Naive thymus-derived CD4-positive, alpha-beta T cell (primary cell): ENCODE measurements at places on chromosomes 1 and 21.
A peak's percentile ranks its signal among the peaks of the same experiment; 100 is the strongest.

DNA sequence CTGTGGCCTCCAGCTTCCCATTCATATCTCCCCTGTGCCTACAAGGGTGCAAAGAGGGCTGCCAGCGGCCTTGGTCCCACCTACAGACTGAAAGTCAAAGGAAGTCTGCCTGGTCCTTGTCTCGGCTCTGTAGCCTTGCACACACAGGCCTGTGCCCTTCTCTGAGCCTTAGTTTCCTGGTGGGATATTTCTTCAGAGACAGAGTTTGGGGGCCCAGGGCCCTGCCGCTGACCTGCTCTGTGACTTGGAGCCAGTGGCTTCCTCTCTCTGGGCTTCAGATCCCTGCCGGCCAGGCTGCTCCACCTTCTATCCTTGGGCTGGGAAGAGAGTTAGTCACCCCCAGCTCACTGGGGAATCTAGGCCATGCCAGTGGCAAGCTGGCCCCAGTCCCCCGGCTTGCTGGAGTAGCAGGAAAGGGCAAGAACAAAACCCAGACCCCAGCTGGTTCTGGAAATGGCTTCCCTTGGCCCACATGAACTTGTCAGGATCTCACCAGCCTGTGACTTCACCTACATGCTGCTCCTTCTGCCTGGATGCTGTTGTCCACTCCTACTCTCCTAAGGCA lies 1.0 kb upstream of the TMEM61 start:
- H3K27me3 ChIP-seq, result peaks cover 5% of the 10 kb centered on the region
- DNase-seq, result no peak
- no peaks in the 10 kb centered on the region for H3K4me1 ChIP-seq

DNA sequence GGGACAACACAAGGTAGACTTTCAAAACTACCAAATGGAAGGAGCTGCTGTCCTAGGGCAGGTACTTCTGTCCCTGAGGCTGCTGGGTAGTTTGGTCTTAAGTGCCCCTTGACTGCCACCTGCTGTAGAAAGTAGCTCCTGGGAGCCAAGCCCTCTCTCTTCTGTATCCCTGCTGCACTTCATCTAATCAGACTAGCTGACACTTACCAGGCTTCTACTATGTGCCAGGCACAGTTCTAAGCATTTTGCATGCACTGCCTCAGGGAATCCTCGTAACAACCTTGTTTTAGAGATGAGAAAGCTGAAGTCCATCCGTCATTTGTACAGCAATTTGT lies 15.9 kb upstream of the SRSF4 start:
- peaks cover 56% of the 10 kb centered on the region for H3K36me3 ChIP-seq
- H3K4me3 ChIP-seq, result no peak overlapping the region
- no peaks in the 10 kb centered on the region for H3K4me1 ChIP-seq
- DNase-seq, result peak; percentile 22
- no peak overlapping the region for H3K27ac ChIP-seq
- no peaks in the 10 kb centered on the region for H3K27me3 ChIP-seq

DNA sequence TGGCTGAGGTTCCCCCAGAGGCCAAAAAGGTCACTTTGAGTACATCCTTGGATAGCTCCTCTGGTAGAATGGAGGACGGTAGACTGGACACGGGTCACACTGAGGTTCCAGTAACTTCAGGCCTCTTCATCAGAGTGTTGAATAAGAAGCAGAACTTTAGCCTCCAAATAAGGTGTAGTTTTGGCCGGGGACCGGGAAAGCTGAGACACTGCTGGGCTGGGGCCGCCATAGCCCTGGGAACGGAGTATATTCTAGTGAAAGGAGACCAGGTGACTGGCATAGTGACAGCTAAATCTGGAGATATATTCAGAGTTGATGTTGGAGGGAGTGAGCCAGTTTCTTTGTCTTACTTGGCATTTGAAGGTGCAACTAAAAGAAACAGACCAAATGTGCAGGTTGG lies 84.1 kb downstream of the EVA1C start:
- no peak overlapping the region for H3K4me3 ChIP-seq
- H3K27ac ChIP-seq, result no peak overlapping the region
- no peaks in the 10 kb centered on the region for H3K27me3 ChIP-seq
- DNase-seq, result no peak

- H3K4me3 ChIP-seq, result no peak overlapping the region
- no peak for DNase-seq
- no peak overlapping the region for H3K27ac ChIP-seq
- H3K36me3 ChIP-seq, result no peaks in the 10 kb centered on the region
- no peaks in the 10 kb centered on the region for H3K4me1 ChIP-seq
Measured at GRCh38 chr1:222880587-222880986, 65.7 kb downstream of the DISP1 start.

- DNase-seq, result no peak
- no peaks in the 10 kb centered on the region for H3K36me3 ChIP-seq
- no peak overlapping the region for H3K4me3 ChIP-seq
- no peaks in the 10 kb centered on the region for H3K27me3 ChIP-seq
- H3K27ac ChIP-seq, result no peak overlapping the region
- no peaks in the 10 kb centered on the region for H3K4me1 ChIP-seq
Measured at GRCh38 chr1:151708891-151709290, 7.7 kb downstream of the CELF3 start.

DNA sequence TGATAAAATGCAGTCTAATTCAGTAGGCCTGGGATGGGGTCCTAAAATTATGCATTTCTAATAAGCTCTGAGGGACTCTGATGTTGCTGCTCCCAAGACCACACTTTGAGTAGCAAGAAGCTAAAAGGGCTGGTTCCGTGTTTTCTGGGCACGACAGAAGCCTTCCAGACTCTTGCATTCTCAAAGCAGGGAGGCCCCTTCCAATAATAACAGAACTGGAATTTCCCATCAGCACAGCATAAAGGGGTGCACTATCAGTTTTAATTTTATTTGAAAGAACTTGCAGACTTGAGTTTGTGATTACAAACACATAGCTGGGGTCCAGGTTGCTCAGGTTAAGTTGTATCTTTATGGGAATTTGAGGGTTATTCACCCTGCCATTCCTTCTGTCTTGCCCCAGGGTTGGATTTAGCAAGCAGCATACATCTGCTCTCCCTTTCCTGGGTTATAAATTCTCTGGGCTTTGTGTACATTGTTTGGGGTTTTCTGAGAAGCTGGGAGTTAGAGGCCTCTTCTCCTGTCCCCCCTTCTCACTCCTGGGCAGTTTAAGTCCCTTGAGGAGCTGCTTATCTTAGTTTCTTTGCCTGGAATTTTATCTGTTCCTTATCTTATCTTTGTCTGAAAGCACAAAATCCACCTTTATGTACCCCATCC lies 94.2 kb upstream of the SLC2A1 start:
- no peak for DNase-seq
- H3K27me3 ChIP-seq, result no peaks in the 10 kb centered on the region
- H3K4me1 ChIP-seq, result no peaks in the 10 kb centered on the region
- no peaks in the 10 kb centered on the region for H3K36me3 ChIP-seq
- H3K27ac ChIP-seq, result no peak overlapping the region

- no peak overlapping the region for H3K27ac ChIP-seq
- no peaks in the 10 kb centered on the region for H3K36me3 ChIP-seq
- H3K4me1 ChIP-seq, result peaks cover 4% of the 10 kb centered on the region
- H3K27me3 ChIP-seq, result no peaks in the 10 kb centered on the region
Measured at GRCh38 chr21:42533306-42533962, 19.8 kb downstream of the SLC37A1 start.

DNA sequence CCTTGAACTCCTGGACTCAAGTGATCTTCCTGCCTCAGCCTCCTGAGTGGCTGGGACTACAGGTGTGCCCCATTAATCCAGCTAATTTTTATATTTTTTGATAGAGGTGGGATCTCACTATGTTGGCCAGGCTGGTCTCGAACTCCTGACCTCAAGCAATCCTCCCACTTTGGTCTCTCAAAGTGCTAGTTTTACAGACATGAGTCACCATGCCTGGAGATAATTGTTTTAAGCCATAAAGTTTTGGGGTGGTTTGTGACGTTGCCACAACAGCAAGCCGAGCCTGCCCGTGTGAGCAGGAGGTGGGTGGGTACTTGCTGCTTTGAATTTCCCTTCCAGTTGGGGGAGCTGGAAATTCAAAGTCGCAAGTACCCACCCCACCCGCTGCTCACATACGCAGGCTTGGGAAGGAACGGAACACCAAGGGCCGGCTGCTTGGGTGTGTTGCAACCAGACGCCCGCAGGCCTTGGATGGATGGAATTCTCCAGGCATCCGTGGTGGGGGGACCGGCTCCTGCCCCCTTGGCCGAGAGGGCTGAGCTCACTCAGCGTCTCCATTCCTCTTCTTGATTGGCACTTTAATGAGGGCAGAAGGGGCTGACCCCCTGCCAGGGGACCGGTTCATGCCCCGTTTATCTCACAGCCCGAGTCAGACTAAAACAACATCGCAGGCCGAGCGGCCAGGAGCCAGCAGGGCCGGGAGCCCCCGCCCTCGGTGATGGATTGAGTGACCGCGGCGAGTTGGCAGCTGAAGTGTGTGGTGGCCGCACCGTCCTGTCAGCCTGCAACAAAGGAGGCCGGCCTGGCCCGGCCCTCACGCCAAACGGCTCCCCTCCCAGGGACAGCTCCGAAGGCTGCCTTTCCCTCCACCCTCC lies 78.1 kb downstream of the DHRS3 start:
- no peak for DNase-seq
- no peaks in the 10 kb centered on the region for H3K4me1 ChIP-seq
- H3K27ac ChIP-seq, result no peak overlapping the region
- no peaks in the 10 kb centered on the region for H3K27me3 ChIP-seq
- H3K4me3 ChIP-seq, result no peak overlapping the region

GRCh38 chr1:145884675-145885074 lies 991 bp downstream of the ANKRD35 start:
- H3K4me1 ChIP-seq, result peaks cover 5% of the 10 kb centered on the region
- H3K36me3 ChIP-seq, result no peaks in the 10 kb centered on the region
- H3K27ac ChIP-seq, result no peak overlapping the region
- H3K4me3 ChIP-seq, result no peak overlapping the region

- no peaks in the 10 kb centered on the region for H3K36me3 ChIP-seq
- H3K4me1 ChIP-seq, result peaks cover 10% of the 10 kb centered on the region
- H3K4me3 ChIP-seq, result no peak overlapping the region
- H3K27ac ChIP-seq, result no peak overlapping the region
- H3K27me3 ChIP-seq, result no peaks in the 10 kb centered on the region
- no peak for DNase-seq
Measured at GRCh38 chr1:172905452-172905851, 145.3 kb downstream of the TNFSF18 start.

GRCh38 chr1:182330303-182330702 lies 61.3 kb downstream of the GLUL start:
- no peaks in the 10 kb centered on the region for H3K36me3 ChIP-seq
- H3K27ac ChIP-seq, result no peak overlapping the region
- H3K4me1 ChIP-seq, result no peaks in the 10 kb centered on the region
- no peak overlapping the region for H3K4me3 ChIP-seq
- H3K27me3 ChIP-seq, result no peaks in the 10 kb centered on the region

DNA sequence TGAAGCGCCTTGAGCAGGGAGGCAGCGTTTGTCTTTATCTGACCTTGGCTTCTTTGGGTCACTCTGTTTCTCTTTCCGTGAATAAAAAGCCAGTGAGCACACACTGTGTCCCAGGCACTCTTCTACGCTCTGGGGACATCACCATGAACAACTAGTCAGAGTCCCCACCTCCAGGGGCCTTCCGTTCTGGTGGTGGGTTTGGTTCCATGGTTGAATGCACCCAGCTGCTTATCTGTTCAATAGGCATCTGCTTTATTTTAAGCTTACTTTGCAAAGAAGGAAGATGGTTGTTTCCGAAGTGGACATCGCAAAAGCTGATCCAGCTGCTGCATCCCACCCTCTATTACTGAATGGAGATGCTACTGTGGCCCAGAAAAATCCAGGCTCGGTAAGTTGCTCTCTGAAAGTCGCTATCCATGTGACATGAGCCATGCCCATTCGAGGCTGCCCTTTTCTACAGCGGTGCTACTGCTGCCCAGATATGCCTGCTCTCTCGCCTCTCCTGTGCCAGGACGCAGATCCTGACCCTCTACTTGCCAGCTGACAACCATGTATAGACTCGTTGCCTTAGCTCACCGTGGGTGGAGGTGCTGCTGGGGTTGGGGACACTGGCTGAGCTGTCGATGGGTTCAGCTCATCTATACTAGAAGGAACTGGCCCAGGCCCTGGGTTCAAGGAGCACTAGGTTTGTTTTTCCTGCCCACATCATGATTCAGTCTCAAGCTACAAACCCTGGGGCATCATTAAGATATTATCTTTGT lies 5.9 kb downstream of the MX1 start:
- H3K27me3 ChIP-seq, result no peaks in the 10 kb centered on the region
- H3K36me3 ChIP-seq, result peaks cover 30% of the 10 kb centered on the region
- H3K4me3 ChIP-seq, result no peak overlapping the region
- H3K4me1 ChIP-seq, result no peaks in the 10 kb centered on the region
- no peak for DNase-seq

DNA sequence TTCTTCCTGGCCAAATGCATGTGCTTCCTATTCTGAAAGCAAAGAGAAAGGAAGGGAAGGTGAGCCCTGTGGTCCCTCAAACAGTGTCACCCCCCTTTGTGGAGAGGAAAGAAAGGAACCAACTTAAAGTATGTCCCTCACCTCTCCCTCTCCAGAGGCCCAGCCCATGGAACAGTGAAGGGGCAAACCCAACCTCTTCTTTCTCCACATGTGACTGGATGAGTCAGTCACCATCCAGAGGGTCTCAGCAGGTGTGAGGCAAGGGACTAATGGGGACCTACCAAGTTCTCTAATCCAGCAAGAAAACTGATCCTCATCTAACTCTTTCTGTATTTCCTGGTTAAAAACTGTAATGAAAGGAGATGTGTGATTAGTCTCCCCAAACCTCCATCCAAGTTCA lies 145.7 kb downstream of the EDEM3 start:
- H3K4me3 ChIP-seq, result no peak overlapping the region
- no peaks in the 10 kb centered on the region for H3K36me3 ChIP-seq
- no peaks in the 10 kb centered on the region for H3K27me3 ChIP-seq
- no peak for DNase-seq

DNA sequence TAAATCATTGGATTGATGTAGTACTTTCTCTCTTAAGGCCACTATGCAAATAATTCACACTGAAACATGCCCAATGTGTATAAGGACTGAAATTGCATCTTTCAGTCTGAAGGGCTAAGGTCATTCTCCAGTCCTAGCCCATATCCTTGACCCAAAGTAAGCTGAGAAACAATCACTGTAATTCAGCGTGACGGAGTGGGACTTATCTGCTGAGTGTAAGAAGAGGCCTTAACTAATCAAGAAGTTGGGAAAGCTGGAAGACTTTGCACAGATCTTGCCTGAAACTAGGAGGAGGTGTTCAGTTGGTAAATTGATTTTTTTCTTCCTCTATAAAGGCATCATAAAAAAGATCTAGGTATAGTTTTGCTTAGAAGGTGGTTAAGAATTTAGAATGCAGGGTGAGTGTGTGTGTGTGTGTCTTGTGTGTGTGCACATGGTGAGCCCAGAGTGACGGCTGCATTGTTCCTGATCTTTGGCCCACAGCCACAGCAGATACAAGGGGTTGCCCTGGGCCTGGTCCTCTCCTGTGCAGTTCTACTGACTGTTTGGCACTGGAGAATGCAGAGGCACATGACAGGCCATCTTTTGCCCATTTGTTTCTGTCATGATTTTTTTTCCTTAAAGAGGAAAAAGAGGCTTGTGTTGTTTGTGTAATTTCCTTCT lies 13.3 kb upstream of the PPP2R5A start:
- no peaks in the 10 kb centered on the region for H3K4me1 ChIP-seq
- no peak overlapping the region for H3K4me3 ChIP-seq
- H3K36me3 ChIP-seq, result no peaks in the 10 kb centered on the region
- no peak for DNase-seq
- no peak overlapping the region for H3K27ac ChIP-seq
- no peaks in the 10 kb centered on the region for H3K27me3 ChIP-seq
